ENCODE measurements at places on chromosomes 11 and 22.

GRCh38 chr11:40294349-40294735, 1165.1 kb downstream of the LRRC4C start:
- DNase-seq, result no peak

DNA sequence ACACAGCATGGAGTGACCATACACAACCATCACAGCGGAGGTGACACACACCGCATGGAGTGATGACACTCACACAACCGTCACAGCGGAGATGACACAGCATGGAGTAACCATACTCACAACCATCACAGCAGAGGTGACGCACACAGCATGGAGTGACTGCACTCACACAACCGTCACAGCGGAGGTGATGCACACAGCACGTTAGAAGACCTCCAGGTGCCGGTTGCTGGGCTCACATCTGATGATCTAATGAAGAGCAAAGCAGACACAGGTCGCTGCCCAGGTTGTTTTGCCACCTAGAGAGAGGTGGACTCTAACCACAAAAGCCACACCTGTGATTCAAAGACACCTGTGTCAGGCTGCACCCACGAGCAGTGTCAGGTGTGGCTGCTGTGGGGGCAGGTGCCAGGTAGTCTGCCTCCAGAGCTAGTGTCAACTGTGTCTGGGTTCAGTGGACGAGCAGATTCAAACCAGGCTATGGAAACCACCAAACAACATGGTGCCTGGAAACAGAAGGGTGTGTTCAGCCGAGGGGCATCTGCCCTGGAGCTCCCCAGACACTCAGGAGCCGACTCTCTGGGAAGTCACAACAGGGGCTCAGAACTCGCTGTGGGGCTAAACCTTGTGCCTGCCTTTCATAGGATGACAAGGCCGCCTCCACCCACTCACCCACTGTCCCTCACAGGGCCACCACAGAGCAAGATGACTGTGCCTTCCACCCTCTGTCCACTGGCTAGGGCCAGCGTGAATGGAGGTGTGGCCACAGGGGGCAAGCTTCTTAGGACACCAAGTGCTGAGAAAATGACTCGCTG, 608.2 kb downstream of the TBC1D22A start:
- DNase-seq, result no peak

DNA sequence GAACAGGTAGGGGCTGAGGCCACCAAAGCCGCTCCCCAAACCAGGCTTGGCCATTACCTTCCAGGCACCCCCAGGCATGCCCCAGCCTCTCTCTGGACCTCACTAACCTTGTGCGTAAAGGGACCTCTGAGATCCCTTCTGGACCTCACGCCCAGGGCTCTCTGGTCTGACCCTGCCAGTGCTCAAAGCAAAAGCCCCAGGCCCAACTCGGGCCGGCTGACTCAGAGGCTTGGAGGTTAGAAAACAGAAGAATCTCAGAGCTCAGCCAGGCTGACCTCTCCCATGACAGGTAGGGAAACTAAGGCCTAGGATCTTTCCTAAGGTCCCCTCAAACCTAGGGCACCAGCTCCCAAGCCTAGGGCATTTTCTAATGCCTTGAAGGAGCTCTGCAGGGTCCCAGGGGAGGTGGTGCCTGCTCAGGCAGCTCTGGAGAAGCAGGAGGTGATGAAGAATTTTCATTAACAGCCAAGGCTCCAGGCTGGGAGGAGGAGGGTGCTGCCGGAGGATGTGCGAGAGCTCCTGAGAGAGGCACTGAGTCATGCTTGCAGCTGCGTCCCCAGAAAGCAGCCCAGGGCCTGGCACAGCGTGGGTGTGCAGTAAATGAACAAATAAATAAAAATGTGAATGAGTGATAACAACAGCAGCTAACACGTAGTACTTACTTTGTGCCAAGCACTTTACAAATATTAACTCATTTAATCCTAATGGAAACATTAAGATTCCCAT, 25.6 kb downstream of the ARRB1 start:
- DNase-seq, result no peak

GRCh38 chr11:72452495-72452894, 18.2 kb upstream of the CLPB start:
- DNase-seq, result no peak

- no peak for DNase-seq
Observed at GRCh38 chr11:11078344-11079086, 220.7 kb upstream of the ZBED5 start.

- no peak for DNase-seq
Observed at GRCh38 chr22:37186228-37186996, 1.6 kb downstream of the C1QTNF6 start.

- no peak for DNase-seq
Observed at GRCh38 chr11:102286292-102286691, 31.0 kb upstream of the BIRC3 start.

- no peak for DNase-seq
Observed at GRCh38 chr11:35327829-35328228, 91.5 kb downstream of the SLC1A2 start.
